ENCODE measurements at places on chromosomes 1 and 21.
A peak's percentile ranks its signal among the peaks of the same experiment; 100 is the strongest.

DNA sequence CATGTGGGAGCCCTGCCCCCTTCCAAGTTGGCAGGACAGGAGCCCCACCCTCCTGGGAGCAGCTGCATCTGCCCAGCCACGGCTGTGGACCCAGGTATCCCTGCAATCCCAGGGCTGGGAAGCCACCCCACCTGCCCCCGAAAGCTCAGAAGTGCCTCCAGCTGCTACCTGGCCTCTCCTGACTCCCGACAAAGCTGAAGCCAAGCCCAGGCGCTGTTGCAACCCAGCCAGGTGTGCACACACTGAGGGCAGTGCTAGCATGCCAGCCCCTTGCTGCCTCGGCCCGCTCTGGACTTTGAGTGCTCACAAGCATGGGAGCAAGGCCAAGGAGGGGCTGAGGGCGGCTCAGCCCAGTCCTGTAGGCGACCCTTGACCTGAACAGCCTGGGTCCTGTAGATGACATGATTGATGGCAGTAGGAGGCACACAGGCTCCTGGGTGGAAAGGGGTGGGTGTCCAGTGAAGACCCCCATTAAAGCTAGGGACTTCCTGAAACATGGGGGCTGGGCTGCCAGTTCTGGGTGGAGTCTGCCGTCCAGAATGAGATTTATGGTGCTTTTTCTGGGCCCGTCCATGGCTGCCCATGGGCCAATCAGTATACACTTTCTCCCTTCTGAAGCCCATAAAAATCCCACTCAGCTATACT lies 2.8 kb upstream of the SSU72 start:
- no peak for DNase-seq

- no peak for DNase-seq
These were observed 166.4 kb downstream of the RUNX1 start for GRCh38 chr21:34882719-34883131.

GRCh38 chr1:189180057-189180456 lies 1297.6 kb downstream of the BRINP3 start:
- DNase-seq: no peak

DNA sequence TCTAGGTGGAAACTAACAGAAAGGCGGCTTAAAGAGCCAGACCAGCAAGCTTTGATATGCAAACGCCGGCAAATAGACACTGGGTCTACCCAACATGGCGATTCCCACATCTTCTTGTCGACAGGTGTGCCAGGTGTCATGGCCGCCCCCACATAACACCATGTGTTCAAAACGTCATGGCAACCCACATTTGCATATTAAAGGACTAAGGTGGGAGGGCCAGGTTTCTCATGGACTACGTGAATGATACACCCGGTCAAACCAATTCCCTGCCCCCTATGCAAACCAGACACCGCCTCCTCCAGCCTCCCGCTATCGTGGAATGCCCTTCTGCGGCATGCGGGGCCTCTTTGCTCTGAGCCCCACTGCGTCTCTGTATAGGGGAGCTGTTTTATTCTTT lies 41.3 kb downstream of the ICOSLG start:
- DNase-seq: no peak

GRCh38 chr1:32684167-32684811 lies 18.3 kb downstream of the SYNC start:
- no peak for DNase-seq

DNA sequence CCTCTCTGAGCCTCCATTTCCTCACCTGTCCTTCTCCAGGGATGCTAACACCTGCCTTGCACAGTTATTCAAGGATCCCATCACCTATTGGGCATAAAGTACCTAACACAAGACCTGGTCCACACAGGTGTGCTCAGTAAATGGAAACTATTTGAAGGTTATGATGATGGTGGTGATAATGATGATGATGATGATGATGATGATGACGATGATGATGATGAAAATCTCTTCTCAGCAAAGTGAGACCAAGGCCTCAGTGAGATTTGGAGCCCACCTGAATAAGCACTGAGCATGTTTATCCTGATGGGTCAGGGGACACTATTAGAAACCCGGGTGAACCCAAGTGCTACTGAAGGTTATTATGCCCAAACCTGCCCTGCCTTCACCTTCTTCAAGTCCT lies 100.7 kb downstream of the DMRTA2 start:
- no peak for DNase-seq

GRCh38 chr1:181779343-181779742 lies 282.2 kb downstream of the ZNF648 start:
- no peak for DNase-seq

GRCh38 chr1:166933633-166934032 lies 41.7 kb downstream of the ILDR2 start:
- DNase-seq: no peak

GRCh38 chr1:213055767-213056166 lies 4.7 kb downstream of the RPS6KC1 start:
- no peak for DNase-seq

DNA sequence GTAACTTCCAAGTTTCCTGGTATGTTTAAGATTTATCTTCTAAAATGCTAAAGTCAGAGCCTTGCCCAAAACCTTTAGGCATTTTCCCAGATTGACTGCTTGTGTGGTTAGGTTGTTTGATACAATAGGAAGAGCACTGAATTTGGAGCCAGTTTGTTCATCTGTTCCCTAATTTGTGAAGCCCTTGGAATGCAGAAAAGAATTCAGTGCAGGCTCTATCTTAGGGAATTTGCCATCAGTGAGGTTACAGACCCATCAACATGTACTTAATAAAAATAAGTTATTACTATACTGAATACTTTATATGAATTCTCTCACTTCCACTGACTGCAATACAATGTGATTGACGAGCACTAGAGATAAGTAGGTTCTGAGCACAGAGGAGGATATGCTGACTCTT lies 120.2 kb downstream of the PIK3R3 start:
- DNase-seq: no peak

DNA sequence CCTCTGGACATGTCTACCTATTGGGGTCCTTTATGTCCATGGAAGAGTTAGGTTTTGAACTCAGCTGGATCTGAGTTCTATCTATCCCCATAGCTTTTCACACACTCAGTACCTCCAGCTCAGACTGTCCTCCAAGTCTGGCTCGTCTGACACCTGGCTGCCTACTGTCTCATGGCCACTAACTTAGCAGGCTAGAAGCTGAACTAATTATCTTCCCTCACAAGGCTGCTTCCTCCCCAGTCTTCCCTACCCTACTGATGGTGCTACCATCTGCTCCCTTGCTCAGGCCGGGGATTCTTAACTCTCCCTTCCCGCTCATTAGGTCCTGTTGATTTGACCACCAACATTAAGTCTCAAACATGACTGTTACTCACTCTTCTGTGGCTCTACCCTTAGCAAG lies 13.4 kb downstream of the VANGL2 start:
- no peak for DNase-seq

GRCh38 chr1:240244968-240245628 lies 153.4 kb downstream of the FMN2 start:
- no peak for DNase-seq

DNA sequence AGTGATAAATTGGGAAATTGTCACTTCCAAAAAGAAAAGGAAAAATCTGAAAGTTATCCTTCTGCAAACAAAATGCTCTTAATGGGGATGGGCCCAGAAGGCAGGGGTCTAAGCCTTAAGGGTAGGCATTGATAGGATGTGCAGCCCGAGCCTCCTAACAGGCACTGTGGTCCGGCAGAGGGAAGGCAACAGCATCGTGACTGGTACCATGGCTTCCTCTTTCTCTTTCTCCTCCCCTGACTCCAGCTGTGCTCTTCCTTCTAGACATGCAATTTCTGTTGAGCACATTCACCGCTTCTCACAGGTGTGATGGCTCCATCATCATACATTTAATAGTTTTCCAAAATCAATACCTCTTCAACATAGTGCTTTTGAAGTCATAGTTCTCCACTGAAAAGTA lies 91.5 kb downstream of the SELENOF start:
- DNase-seq: no peak

DNA sequence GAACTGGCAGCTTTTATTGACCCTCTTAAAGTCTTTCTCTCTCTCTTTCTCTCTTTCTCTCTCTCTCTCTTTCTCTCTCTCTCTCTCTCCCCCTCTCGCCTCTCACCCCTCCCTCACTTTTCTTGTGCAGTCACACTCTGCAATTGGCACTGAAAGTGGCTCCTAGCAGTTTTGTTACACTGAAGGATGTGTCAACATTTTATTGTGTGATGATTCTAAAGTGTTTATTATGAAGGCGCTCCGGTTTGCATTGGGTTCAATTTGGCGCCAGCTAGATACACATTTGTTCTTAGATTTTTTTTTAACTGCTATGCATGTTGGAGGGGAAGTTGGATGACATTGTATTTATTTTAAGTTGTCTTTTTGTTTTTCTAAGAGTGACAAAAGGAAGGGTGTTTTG lies 64.0 kb upstream of the CHRM3 start:
- no peak for DNase-seq

- DNase-seq: no peak
These were observed 4.1 kb downstream of the PDC start for GRCh38 chr1:186456729-186457255.

DNA sequence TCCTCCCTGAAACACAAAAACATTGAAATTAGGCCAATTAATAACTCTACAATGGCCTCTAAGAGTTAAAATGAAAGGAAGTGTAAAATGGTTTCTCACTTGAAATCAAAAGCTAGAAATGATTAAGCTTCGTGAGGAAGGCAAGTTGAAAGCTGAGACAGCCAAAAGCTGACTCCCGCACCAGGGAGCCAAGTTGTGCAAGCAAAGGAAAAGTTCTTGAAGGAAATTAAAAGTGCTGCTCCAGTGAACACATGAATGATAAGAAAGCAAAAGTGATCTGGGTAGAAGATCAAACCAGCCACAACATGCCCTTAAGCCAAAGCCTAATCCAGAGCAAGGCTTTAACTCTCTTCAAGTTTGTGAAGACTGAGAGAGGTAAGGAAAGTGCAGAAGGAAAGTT lies 22.8 kb downstream of the CYYR1 start:
- no peak for DNase-seq

- no peak for DNase-seq
These were observed 481.0 kb downstream of the OMA1 start for GRCh38 chr1:58065520-58065919.

- peak; percentile 42 for DNase-seq
These were observed 160.9 kb upstream of the UBE2U start for GRCh38 chr1:64042331-64043100.

GRCh38 chr21:19353256-19353655 lies 949.7 kb upstream of the TMPRSS15 start:
- DNase-seq: no peak

- no peak for DNase-seq
These were observed 389.7 kb downstream of the LMO4 start for GRCh38 chr1:87718241-87718950.

GRCh38 chr21:42993051-42993712 lies 18.8 kb downstream of the PKNOX1 start:
- no peak for DNase-seq

DNA sequence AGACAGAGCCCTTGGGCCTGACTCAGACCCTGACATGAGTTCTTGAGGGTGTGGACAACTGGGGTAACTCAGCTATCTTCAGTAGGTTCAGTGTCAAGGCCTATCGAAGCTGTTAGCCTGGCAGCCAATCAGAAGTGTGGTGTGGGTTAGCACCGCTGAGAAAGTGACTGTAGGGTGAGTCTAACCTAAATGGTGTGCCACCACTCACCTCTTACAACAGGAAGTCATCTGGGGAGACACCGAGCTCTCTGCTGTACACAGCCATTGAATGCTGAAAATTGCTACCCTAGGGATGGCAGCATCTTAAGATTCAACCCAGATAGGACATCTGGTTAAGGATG lies 44.6 kb downstream of the RASSF5 start:
- DNase-seq: no peak

- peak; percentile 37 for DNase-seq
These were observed at the start of gene RIPPLY3 for GRCh38 chr21:37006486-37007291. Gene RIPPLY3 (plus strand): TSS chr21:37006702. CDS start chr21:37006773, 71 bp downstream.

DNA sequence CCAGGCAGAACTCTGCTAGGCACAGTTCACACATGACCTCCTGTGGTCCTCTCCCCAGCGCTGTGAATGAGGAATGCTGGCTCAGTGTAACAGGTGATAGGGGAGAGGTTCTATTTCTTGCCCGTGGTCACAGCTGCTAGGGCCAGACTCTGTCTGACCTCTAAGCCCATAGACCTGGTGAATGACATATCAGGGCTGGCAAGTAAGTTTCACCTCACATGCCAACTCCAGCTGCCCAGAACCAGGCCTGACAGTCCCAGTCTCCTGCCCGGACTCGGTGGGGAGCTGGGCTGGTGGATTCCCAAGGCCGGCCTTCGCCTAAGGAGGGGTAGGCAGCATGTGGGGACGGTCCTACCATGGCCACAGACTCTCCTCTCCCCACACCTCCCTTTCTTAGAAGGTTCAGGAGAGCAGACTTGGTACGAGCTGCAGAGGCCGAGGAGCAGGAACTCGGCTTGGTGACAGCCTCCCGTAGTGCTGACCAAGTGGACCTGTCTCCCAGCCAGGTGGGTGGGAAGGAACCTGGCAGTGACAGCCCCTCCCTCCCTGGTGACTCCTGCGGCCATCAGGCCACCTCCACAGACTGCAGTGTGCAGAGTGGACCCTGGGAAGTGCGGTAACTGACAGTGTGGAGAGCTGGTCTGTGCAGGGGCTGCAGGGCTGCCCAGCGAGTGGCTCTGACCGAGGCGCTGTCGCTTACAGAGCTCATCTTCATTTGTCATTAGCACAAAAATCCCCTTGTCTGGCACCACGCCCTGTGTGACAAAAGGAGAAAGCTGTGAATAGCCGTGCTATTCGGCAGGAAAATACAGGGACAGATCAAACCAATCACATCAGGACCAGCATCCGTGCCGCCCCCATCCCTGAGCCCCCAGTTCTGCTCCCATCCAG lies 74.6 kb downstream of the SCCPDH start:
- no peak for DNase-seq

- DNase-seq: no peak
These were observed 1.2 kb upstream of the INAVA start for GRCh38 chr1:200893411-200893901.

GRCh38 chr1:200290010-200290685 lies 119.7 kb downstream of the ZNF281 start:
- no peak for DNase-seq

- no peak for DNase-seq
These were observed 5.5 kb downstream of the LEMD1 start for GRCh38 chr1:205416322-205416721.

Data from NCI-H2029 treated with DMSO at 0.1 percent for 48 hours (cell line).